Coronary artery (tissue), 2 donors: ENCODE measurements at places on chromosomes 1 and 21.

- DNase-seq = no peak
These were observed 92.1 kb downstream of the LRRC8C start for GRCh38 chr1:89725011-89725370.

DNA sequence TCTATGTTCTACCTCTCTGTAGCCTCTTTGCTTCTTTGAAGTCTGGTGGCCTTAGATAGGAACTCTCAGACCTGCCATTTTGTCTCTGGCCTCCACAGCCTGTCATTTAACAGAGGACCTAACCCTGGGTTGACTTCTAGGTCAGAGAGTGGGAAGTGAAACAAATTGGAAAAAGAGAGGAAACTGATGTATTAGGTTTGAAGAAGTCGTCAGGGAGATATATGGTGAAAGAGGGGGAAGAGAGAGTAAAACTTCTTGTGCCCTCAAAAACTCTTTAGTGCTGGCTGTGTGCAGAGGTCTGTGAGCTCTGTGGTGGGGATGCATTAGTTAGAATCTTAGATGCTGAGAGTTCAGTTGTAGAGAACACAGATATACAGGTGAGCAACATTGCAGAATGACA lies 30.2 kb upstream of the CD1D start:
- no peak for DNase-seq

GRCh38 chr1:19373211-19374082 lies 61.3 kb downstream of the SLC66A1 start:
- no peak for DNase-seq

DNA sequence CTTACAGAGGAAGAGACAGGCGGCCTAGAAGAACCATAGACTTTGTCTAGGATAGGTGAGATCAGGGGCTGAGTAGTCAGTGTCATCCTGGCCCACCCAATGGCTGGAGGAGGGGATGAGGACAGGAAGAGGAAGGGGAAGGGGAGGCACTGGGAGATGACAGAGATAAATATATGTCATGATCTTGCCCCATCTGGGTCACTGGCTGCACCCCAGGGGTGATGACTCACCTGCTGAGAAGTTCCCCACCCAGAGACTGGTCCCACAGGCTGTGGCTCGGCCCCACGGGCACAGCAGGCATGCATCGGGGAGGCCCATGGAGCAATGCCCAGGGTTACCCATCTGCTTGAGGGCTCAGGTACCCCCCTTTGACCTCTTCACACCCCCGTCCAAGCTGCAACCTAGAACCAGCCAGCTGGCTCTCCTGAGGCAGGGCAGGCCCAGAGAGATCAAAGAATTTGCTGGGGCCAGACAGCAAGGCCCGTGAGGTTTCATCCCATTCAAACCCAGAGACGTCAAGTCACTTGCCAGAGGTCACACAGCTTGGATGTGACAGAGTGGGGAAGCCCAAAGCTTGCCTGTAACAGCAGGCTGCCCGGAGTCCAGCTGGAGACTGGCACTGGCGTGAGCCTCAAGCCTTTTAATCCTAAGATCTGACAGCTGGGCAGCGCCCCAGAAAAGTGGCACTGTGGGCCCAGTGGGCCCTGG lies 34.7 kb upstream of the CASZ1 start:
- DNase-seq = no peak

DNA sequence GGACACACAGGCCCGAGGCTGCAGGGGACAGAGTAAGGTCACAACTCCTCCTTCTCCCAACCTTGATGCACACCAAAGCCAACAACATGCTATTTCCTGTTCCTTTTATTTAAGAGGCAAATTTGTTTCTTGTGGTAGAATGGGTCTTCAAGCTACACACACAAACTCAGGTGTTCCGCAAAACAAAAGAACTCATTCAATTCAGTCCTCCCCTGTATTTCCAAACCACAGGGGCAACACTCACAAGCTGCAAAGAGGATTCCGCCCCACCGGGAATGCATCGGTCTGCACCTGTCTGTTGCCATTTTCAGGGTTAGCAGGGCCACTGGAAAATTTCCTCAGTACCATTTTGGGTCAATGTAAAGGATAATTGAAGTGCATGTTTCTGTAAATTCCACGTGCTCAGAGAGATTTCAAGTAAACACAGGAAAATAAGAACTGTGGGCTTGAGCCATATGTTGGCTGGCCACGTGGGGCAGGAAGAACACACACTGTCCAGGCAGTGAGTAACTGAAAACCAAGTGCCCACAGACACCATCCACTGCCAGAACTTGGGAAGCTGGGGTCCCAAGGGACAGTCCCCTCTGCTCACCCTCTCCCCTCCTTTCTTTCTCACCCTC lies 145.2 kb upstream of the ERG start:
- no peak for DNase-seq

DNA sequence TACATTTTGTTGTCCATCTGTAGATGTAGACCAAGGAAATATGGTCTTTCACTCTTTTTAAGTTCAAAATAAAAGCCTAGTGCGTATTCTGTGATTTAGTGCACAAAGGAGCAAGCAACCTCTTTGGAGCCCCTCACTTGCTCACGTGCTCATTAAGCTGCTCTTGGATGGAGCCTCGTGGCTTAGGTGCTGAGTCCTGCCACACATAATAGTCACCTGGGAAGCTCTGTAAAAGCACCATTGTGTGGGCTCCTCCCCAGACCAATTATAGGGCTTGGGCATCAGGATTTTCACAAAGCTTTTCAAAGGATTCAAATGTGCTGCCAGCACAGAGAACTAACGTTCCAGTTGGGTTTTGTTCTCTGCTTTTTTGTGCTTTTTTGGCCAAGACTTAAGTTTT lies 85.0 kb downstream of the PCP4 start:
- DNase-seq = no peak

DNA sequence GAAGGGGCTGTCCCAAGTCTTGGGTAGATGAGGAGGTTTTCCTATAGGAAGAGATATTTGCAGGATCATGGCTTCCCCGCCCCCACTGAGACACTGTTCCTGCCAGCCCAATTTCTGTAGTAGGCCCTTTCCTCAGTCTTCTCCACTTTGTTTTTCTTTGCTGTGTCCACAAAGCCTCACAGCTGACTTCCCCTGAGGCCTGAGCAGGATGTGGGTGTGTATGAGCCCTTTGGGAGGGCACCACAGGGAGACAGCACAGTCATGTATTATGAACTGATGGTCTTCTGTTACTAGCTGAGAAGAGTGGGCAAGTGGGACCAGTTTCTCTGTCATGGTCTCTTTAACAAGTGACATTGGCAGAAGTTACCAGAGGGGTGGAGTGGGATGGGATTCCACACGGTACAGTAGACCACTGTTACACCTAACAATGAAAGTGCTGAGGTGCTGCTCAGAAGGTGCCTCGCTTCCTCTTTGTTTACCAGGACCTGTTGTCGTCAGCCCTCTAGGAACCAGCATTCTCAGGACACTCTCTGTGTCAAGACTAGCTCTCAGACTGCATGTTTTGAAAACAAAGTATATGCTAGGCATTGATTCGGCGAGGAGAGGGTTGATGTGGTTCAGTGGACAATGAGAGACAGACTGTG lies 253.8 kb upstream of the HOOK1 start:
- no peak for DNase-seq

DNA sequence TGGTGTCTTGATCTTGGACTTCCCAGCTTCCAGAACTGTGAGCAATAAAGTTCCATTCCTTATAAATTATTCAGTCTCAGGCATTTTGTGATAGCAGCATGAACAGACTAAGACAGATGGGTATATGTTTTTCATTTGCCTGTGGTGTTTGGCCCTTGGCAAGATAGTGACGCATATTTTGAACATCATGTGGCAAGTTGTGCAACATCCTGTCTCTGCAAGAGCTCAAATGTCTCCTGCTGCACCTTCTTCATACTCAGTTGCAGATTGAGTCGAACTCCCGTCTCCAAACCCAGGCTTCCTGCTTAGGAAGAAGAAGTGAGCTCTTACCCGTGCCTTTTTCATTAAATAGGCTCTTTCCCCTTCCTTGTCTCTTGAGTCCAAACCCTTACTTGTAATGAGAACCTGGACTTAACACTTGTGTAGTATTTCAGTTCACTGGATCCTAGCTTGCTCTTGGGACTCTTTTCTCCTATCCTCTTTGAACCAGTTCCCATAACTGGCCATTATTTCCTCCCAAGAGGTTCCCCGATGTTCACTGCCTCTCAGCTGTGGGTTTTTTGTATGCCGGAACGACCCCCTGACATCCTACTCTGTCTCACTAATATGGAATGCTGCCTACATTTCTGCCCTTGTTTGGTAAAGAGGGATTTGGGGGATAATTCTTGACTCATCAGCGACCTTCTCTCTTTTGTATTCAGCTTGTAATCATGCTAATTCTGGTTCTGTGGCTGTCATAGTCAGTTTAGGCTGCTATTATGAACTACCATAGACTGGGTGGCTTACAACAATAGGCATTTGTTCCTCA lies 125.0 kb upstream of the KCNK2 start:
- DNase-seq = no peak

- no peak for DNase-seq
These were observed 19.4 kb downstream of the PLEKHA6 start for GRCh38 chr1:204340081-204340889.

DNA sequence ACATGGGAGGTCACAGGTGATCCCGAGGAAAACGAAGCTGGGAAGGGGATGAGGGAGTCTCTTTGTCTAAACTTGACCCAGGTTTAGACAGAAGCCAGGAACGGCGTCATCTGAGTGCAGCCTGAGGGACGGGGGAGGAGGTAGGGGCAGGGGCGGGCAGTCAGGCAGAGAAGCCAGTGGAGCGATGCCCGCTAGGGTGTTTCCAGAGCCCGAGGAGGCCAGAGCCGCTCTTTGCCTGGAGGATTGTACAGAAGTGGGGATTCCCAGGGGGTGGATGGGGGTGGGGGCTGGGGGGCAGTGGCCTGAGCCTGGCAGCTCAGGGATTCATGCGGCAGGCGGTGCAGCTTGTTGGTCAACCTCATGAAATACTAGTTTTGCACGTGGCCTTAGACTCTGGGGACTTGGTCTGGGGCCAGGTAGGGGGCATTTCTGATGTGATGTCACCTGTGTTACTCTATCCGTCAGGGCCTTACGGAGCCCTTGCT lies 58.4 kb downstream of the VPS26C start:
- DNase-seq = no peak

GRCh38 chr1:53087332-53088285 lies 25.6 kb downstream of the PODN start:
- no peak for DNase-seq

GRCh38 chr1:201884425-201884824 lies 4.3 kb upstream of the SHISA4 start:
- no peak for DNase-seq

- no peak for DNase-seq
These were observed 55.7 kb upstream of the NADK start for GRCh38 chr1:1833916-1834325.

- no peak for DNase-seq
These were observed 68.3 kb upstream of the KCND3 start for GRCh38 chr1:112057736-112058135.

- no peak for DNase-seq
These were observed 54.5 kb downstream of the STYXL2 start for GRCh38 chr1:167148421-167148820.

DNA sequence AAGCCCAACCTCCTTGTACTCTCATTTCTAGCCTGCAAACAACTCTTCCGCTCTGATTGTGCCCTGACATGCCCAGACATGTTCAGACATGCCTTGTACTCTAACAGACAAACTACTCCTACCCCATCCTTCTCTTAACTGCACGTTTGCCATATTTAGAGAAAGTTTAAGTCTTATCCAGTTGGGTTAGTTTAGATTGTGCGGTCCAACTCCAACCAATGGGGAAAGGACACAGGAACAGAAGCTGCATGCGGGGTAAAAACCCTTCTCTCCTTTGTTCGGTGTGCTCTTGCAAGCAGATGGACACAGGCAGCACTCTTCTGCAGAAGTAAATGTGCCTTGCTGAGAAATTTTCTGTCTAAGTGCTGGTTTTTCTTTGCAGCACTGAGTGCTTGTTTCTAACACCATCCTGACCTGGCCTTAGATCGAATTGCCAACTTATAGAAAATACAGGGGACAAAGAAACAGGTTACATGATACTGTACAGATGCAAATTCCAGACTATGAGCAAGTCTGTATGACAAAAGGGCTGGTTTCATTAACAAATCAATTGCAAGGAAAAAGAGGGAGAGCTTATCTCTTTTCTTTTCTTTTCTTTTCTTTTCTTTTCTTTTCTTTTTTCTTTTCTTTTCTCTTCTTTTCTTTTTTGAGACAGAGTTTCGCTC lies 35.8 kb upstream of the IFNGR2 start:
- no peak for DNase-seq

- peak; percentile 79 for DNase-seq
These were observed 619 bp downstream of the BCL9 start for GRCh38 chr1:147541672-147542568.

GRCh38 chr21:45536301-45537081 lies 5.7 kb downstream of the SLC19A1 start:
- DNase-seq = no peak

- DNase-seq = no peak
These were observed 35.3 kb downstream of the CLCA4 start for GRCh38 chr1:86582161-86582560.

- no peak for DNase-seq
These were observed 478.2 kb upstream of the VAMP3 start for GRCh38 chr1:7292714-7293419.

DNA sequence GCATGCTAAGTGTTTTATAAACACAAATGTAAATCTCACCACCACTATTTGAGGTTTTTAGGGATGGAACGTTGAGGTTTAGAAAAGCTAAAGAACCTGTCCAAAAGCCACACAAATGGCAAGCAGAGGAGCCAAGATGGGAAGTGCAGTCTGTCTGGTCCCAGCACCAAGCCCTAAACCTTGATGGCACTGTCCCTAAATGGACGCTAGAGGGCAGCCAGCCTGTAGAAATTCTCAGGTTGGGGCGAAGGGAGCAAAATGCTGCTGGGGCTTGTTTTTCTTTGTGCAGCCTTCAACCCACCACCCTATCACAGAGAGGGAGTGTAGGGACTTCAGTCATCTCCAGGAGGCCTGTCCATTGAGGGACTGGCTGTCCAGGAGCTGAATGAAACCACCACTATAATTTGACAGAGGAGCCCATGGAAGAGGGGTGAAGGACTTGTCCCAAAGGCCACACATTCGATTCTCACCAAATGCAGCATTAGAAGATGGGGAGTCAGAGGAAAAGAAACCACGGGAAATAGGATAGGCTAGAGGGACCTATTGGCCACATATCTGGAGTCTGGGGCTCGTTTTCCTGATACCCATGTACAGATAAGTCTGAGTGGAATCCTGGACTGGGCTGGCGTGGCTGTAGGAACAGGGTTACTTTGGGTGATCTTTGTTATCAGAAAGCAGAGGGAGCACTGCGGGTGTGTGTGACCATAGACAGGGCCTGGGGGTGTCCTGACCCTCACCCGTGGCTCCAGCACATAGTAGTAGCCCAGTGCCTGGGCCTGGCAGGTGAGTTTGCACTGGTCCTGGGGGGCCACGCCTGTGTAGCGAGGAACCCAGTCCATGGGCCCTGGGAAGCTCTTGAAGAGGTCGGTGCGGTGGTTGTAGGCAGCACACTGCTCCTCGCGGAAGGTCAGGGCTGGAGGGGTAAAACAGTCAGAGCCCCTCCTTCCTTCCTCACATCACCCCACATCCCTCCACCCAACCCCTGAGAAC lies 6.1 kb downstream of the ADAMTS4 start:
- no peak for DNase-seq

DNA sequence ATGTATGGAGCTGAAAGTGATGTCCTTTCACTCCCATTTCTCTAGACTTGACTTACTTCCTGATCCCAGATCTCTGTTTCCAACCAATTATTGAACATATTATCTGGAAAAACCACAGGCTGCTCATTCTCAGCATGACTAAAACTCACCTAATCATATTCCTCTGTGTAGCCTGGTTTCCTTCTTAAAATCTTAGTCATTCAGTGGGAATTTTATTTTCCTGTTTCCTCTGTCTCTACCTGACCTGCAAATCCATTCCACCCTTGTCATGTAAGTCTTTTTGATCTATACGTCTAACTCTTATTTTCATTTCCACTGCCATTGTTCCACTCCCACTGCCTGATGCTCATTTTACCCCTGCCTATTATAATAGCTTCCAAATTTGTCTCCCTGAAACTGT lies 67.9 kb upstream of the APOBEC4 start:
- no peak for DNase-seq
